ENCODE measurements at places on chromosomes 2 and 18.

- DNase-seq: no peak
Observed at GRCh38 chr2:196925051-196925767, 1.3 kb downstream of the PGAP1 start.

DNA sequence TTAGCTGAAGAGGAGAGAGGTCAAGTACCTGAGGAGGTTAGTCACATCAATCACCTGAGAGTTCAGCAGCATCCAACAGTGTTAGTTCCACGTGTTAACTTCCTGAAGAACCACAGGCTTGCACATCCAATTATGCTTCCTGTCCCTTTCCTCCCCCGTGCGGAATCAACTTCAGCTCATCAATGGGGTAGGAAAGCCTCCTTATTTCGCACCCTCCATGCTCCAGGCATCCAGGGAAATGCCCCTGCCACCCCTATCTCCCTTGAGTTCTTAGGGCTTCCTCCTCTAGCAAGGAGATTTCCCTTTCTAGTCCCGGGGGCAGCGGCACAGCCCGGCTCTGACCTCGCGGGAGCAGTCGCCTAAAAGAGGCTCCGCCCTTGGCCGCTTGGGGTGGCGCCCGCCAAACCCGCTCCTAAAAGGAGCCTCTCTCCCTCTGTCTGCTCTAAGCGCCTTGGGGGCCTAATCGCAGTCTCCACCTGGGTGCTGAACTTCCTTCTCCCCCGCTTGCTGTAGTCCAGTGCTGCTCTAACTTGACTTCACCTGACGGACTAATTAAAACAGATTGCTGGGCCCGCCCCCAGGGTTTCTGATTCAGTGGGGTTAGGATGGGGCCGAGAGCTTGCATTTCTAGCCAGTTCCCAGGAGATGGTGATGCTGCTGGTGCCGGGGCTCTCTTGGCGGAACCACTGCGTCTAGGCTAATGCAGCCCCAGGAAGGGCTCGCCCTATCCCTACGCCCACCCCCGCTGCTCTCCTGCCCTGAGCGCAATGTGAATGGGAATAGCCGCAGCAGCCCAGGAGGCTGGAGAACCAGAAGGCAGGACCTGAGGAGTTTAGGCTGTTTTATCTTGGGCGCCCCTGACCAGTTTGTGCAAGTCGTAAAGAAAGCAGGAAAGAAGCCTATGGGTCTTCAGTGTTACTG, 3.4 kb upstream of the TET3 start:
- DNase-seq: peak; percentile 72

DNA sequence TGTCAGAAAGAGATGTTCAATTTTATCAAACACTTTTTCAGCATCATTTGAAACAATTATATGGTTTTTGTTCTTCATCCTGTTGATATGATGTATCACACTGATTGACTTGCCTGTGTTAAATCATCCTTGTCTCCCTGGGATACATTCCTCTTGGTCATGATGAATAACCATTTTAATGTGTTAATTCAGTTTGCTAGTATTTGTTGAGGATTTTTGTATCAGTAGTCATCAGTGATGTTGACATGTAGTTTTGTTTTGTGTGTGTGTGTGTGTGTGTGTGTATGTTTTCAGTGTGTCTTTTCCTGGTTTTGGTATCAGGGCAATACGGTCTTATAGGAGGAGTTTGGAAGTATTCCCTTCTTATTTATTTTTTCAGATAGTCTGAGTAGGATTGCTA, 325.4 kb downstream of the ZNF804A start:
- no peak for DNase-seq

- DNase-seq: no peak
Observed at GRCh38 chr2:118333664-118334063, 245.4 kb downstream of the INSIG2 start.

- no peak for DNase-seq
Observed at GRCh38 chr2:164186591-164186990, 434.7 kb downstream of the GRB14 start.

- DNase-seq: no peak
Observed at GRCh38 chr2:136188086-136188485, 70.1 kb upstream of the CXCR4 start.

- DNase-seq: no peak
Observed at GRCh38 chr2:3065928-3066327, 311.7 kb downstream of the EIPR1 start.

DNA sequence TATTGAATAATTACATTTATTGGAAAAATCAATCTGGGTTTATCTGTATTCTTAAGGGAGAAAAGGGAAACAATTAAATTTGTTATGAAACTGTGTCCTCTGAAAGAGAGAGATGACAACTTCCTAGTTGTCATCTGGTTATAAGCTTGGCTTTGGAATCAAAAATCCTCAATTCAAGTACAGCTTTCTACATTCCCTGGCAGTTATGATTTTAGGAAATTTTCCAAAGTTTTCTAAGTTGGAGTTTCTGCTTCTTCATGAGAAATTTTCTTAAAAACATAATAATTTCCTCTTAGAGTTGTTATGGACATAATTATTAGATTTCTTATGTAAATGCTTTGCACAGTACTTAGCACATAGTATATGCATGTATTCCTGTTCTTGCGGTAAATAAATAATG, 625.6 kb upstream of the SLC39A10 start:
- DNase-seq: no peak

DNA sequence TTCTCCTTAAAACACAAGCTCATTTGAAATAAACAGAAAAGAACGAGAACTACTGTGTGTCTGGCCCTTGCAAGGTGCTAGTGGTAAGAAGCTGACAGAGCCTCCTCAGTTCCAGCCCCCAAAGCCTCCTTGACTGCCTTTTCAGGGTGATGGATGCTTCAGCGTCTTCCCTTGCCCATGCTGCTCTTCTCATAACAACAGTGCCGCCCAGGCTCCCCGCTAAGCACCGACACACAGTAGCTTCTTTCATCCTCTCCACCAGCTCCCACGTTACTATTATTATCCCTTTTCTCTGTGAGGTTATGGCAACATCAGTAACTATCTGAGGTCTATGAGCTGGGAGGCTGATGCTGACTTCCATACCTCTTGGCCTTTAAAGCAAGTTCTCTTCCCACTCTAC, 418.6 kb downstream of the TSN start:
- DNase-seq: no peak

GRCh38 chr2:187446711-187447110, 1.3 kb downstream of the CALCRL start:
- no peak for DNase-seq

DNA sequence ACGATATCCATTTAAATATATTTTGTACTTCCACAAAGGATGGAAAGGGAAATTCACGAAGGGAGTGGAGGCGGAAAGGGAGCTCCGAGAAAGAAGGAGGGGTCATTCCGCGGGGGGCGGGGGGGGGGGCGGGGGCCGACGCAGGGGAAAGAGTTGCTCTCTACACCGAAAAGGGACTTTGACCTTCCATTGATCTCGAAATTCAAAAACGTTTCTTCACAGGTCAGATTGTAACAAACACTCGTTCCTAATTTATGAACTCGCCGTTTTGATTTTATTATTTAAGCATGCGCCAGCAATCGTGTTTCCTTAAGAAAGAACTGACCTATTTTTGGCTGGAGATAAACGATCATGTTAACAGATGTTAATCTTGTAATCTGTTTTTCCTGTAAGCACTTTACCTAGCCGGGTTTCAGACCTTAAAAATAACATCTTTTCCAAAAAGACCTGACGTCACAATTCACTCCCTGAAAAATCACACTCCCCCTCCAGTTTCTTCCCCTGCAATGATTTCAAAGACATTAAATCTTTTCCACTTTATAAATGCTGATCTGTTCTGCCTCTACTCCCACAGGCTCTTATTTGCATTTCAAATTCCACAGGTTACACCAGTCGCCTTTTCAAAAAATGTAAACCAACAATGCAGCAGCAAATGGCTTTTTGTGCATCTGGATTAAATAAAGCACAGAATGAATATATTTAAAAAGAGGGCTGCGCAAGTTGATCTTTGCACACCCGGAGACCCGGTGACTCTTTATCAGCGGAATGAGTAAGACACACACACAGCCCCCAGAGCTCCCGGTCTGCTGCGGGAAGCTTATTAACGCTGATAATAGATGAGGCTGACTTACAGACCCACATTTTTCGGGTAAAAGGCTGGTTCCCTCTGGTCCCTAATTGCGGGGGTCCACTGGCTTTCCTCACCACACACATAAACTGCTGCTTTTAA, 1.6 kb downstream of the ZNF516 start:
- DNase-seq: no peak

DNA sequence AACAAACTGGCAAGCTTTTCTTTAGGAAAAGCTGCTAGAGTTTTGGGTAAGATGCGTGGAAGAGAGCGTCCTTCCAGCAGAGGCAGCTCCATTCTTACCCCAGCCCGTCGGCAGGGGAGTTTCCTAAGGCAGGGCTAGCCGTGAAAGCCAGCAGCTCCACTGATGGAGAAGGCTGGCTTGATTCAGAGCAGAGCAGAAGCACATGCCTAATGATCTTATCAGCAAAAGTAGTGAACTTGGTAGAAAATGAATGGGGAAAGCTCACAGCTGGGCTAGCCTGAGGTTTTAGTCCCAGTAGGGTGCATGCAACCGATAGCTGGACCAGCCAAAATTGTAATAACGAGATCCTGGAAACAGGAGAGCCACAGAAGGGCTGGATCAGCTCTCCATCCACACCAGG, 20.8 kb downstream of the LAMA1 start:
- no peak for DNase-seq

GRCh38 chr2:33158482-33159003, 211.8 kb downstream of the LTBP1 start:
- DNase-seq: no peak

- DNase-seq: no peak
Observed at GRCh38 chr2:46964835-46965560, 49.4 kb upstream of the MCFD2 start.

- DNase-seq: no peak
Observed at GRCh38 chr2:20150806-20151571, 73.9 kb downstream of the SDC1 start.

DNA sequence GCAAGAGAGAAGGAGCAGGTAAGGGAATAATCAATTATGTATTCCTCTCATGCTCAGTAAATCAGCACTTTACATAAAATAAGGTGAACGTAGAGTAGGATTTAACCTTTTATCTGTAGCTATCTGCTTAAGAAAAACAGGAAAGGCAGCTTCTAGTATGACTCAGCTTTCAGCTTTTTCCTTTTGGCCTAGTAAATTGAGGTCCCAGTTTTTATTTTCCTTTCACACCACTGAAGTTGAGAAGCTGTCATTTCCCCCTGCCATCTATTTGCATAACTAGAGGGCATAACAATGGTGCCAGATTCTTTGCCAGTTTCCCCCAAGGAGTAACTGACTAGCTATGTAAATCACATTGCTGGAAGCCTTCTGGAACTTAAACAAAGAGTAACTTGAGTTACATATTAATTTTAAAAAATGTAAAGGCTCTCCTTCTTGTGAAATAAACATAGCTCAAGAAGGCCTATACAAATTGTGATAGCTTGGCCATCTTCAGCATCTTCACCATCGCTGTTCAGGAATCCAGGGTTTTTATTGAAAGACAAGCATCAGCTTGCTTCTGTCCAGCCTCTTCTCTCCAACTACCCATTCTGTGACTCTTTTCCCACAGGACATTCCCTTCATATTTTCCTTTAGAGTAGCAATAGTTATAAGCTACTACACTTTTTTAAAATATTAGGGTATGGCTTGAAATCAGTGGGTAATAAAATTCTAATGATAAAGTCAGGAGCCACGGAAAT, 97.0 kb downstream of the KYNU start:
- no peak for DNase-seq

- DNase-seq: peak; percentile 42
Observed at GRCh38 chr2:102618452-102619413, 620 bp upstream of the SLC9A2 start.

DNA sequence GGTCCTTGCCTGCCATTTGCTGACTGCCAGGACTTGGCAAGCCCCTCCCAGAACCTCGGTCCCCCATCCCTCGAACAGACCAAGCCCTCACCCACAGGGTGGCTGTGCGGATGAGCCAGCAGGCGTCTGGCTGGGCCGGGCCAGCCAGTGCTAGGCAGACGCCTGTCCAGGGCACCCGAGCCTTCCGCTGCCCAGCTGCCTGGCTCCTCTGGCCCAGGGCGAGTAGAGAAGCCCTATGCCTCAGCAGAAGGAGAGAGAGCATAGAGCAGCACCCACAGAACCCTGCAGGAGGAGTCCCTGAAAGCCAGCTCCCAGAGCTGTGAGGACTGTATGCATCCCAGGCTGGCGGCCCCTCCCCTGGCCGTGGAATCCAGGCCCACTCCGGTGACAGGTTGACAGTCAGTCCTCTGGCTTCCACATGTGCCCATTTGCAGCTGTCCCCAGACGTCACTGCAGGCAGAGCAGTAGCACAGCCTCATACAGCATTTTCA, 62.1 kb upstream of the GLI2 start:
- DNase-seq: no peak

DNA sequence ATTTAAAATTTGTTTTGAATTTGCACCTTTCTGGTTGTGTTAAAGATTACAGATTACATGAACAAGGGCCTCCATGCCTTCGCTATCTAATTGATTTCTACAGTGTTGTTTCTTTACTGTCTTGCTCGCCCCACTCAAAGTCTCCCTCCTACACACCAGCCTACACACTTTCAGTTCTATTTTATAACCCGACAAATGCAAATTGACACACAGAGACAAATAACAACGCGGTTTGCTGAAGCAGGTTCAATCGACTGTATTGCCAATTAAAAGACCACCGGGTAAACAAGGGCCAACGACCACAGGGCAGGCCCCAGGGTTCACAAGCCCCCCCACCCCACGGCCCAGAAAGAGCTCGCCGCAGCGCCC, 869 bp downstream of the STARD7 start:
- no peak for DNase-seq

DNA sequence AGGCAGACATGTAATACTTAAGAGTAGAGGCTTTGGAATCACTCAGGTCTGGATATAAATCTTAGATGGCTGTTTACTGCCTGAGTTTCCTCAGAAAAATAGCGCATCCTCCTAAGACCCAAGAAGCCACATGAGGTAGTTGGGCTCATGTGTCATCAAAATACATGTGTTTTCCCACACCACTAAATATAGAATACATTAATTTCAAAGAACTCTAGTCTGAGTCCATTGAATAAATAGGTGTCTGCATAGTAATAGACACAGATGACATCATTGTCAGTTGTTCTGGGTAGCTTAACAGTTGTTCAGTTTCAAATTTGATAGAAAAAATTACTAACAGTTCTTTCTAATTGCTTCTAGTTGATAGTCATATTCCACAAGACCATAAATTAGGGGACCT, 9.6 kb downstream of the PPP1R1C start:
- no peak for DNase-seq

GRCh38 chr2:5740053-5740452, 47.9 kb downstream of the SOX11 start:
- DNase-seq: no peak

GRCh38 chr18:2572892-2573291, 1.5 kb downstream of the NDC80 start:
- no peak for DNase-seq
